GM04504 (cell line): ENCODE measurements at places on chromosomes 7 and 10.

- peak; percentile 49 for DNase-seq
Observed at GRCh38 chr7:140607441-140607989, 33.1 kb downstream of the DENND2A start.

DNA sequence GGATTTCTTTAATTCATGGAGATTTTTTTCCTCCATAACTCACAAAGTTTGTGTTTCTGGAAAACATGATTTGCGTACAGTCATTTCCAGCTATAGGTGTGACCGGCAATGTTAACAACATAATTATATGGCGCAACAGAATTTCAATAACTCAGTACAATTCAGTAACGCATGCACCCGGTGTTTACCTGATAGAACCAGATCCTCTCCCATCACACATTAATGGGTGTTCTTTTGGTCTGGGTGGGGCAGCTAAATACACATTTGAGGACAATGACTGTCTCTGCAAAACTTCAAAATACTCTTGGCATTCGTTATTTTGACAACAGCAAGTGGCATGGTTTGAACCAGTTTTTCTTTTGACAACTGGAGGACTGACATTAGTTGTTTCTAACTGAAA lies 102.3 kb downstream of the KLF6 start:
- no peak for DNase-seq

DNA sequence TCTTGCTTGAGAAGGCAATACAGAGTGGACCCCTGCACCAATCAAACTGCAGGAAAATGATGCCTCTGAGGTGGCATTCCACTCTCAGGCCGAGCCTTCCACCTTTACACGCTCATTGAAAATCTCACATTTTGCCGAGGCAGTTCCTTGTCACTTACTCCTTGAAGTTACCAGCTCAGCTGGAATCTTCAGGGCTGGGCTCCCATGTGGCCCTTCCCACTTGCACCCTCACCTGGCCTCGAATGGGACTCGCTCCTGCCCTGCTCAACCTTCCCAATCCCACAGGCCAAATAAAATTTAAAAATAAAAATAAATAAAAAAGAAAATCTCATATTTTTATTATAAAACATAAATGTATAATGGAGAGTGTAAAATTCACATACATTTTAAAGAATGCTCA lies 790.7 kb upstream of the COBL start:
- no peak for DNase-seq

GRCh38 chr7:38448584-38449234 lies 175.3 kb upstream of the TARP start:
- no peak for DNase-seq

DNA sequence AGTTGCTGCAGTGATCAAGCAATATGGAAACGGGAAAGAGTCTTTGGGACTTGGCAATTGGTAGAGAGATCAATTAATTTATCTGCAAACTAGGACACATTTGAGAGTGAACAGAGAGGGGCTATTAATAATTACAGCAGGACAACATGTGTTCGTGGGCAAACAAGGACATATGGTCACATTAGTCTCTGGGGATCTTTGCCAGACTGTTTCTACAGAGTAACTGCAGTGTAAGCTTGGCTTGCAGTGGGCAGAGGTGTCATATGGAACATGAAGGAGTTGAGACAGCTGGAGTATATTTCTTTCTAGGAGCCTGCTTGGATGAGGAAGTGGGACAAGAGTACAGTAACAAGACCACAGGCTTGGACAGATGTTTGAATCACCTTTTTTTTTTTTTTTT lies 232.1 kb upstream of the LYZL1 start:
- no peak for DNase-seq

DNA sequence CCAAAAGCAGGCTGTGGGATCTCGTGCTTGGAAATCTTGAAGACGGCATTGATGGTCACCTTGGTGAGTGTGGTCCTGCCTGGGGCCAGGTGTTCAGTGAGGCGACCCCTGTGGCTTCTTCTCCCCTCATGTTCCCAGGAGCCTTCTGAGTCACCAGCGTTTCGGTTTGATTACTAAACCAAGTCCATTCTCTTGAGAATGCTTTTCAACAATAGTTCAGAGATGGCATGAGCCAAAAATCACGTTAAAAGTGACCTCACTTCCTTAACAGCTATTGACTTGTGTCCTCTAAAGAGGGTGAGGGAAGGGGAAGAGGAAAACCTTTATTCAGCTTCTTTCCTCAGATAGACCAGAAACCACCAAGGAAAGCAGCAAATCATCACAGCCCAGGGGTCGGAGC lies 315.2 kb downstream of the GATA3 start:
- no peak for DNase-seq

DNA sequence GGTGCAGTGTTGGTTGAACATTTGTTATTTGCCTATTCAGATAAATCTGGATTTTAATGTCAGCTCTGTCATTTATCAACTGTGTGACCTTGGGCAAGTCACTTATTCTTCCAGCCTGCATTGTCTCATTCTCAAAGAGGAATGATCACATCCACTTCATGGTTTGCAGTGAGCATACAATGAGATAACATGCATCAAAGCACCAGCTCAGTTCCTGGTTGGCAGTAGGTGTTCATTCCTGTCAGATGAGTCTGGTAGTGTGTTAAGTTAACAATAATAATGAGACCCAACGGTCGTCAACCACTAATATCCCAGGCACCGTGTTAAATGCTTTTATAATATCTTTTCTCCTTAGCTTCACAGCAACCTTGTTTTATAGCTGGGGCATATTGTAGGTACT lies 137.3 kb downstream of the SORCS3 start:
- DNase-seq: no peak

GRCh38 chr10:35133586-35133985 lies 6.9 kb downstream of the CREM start:
- DNase-seq: no peak

GRCh38 chr10:53071505-53072125 lies 299.0 kb upstream of the MBL2 start:
- no peak for DNase-seq

DNA sequence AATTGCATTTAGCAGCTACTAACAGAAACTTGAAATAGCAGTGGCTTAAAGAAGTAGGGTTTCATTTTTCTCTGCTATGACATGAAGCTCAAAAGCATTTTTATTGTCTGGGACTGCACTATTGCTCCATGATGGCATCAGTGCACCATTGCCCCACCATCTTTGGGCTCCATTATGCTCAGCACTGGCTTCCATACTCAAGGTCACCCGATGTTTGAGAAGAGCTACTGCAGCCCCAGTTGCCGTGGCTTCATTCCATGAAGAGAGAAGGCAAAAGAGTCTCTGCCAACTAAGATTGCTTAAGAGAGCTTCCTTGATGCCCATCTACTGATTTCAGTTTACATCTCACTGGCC lies 192.2 kb upstream of the LRGUK start:
- no peak for DNase-seq

DNA sequence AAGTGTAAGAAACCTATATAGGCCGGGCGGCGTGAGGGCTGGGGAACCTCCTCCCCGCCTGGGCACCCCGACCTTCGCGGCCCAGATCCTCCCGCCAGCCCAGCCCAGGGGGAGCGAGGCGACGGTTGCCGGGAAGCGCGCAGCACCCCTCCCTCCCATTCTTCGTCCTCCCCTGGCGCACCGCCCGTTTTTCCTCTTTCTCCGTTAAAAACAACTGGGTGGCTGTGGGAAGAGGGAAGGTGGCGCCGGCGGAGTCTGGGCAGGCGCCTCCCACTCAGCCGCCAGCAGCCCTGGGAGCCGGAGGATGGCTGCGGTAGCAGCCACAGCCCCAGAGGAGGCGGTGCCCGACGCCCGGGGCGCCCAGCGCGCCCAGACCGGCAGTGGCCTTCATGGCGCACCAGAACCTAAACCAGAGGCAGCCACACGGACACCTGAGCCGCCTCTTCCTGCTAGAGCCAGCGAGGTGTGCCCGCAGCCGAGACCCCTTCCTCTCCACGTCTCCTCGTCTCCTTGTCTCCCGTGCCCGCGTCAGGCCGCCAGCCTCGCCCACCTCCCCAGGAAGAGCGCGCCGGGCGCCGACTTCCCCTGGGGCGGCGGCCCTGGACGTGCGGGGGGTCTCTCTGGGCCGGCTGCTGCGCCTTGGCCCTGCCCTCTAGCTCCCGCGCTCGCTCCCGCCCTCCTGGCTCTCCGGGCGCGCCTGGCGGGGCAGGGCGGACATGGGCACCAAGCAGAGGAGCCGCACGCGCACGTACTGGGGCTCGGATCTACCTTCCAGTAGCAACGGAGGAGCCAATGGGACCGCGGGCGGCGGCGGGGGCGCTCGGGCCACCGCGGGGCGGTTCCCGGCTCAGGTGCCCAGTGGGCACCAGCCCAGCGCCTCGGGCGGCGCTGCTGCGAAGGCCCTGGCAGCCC lies 32.8 kb upstream of the SFTPD start:
- DNase-seq: no peak

- DNase-seq: peak; percentile 67
Observed at GRCh38 chr10:27948186-27948585, 50.7 kb downstream of the ODAD2 start.

DNA sequence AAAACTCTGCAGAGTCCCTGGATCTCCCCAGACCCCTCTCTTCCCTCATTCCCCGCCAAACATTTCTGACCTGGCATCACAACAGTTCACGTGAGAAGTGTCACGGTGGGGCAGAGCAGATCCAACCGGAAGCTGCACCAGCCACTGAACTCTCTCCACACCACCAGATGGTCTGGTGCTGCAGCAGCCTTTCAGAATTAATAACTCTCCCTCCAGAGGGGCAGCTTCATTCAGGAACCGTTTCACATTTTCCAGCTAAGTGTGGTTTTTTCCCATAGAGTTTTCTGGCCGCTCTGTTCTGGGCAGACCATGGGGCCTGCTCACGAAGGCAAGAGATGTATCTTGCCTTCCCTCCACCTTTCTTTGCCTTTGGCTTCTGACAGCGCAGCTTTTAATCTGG lies 486.7 kb upstream of the GALNT17 start:
- DNase-seq: no peak
